Smooth muscle cell of the brain vasculature (primary cell): ENCODE measurements at places on chromosomes 5 and 9.

GRCh38 chr5:84715091-84715490 is 330.4 kb upstream of the EDIL3 start:
- DNase-seq, result no peak

DNA sequence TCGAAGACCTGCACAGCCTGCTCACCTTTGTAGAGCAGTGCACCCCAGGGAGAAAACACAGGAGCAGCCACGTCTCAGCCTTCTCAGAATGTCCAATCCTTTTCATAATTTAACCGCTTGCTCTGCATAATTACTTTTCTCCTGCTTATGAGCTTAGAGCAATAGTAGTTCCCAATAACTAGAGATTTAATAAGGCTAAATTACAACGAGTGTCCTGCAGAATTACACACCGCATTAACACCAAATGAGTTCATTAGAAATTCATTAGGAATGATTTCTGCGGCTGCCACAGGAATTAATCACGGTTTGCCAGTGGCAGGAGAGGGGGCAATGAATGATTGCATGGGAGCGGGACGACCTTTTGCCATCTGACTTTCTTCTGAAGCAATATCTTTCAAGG is 18.7 kb upstream of the FABP6 start:
- no peak for DNase-seq

GRCh38 chr9:137643921-137644320 is 25.1 kb downstream of the EHMT1 start:
- no peak for DNase-seq

DNA sequence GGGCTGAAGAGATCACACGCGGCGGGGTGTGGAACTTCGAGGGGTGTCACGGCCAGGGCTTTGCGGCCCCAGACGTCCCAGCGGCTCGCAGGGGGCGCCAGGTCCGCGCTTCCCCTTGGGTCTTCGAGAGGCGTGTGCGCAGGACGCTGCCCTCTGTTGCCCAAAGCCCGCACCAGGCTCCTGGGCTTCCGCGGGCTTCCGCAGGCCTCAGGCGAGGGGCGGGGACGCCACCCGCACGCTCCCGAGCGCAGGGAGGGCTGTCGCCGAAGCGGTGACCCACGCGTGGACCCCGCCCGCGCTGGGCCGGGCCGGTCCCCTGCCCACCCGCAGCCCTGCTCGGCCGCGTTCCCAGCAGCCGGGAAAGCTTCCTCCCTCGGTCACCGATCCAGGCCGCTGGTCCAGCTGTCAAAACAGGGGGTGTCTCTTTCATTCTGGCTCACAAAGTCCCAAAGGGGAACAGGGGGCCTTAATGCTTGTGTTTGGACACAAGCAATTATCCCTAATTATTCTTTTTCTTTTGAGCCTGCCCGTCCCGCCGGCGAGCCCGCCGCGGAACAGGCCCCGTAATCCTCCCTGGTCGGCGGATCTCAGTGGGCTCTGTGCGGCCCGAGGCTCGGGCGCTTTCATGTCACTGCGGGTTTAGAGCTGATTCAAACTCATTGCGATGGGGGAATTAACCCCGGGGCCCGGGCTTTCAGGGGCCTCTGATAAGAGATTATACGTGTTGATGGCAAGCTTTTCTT is 60.6 kb downstream of the TMEM174 start:
- DNase-seq, result no peak

GRCh38 chr5:97297704-97298091 is 114.7 kb upstream of the RIOK2 start:
- no peak for DNase-seq

DNA sequence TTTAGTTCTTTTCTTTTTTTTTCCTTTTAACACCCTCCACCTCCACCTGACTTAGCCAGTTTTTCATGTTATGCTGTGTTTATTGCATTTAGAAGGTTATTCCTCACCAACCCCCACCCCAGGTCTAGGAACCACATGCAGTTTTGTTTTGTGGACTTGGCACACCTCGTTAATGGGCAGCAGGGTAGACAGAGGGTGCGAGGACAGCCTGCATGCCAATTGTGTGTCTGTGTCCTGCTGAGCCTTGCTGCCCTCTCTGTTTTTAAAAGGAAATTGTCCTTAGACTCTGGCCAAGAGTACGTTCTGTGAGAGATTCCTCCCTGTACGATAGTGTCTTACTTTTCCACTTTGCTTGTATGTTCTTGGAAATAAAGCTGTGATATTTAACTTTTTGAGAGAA is 13.9 kb downstream of the PIK3R1 start:
- DNase-seq, result no peak

DNA sequence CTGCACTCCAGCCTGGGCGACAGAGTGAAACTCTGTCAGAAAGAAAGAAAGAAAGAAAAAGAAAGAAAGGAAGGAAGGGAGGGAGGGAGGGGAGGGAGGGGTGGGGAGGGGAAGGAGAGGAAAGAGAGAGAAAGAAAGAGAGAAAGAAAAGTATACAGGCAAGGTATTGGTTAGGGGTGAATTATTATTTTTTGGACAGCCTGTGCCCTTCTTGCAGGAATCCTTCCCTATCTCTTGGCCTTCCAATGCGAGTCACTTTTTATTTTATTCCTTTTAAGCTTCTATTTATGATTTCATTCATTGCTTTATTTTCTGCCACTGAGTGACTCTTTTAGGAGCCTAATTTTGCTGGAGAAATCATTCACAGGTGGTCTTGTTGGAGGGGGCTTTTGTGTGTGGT is 98.7 kb downstream of the PDE8B start:
- DNase-seq, result no peak

DNA sequence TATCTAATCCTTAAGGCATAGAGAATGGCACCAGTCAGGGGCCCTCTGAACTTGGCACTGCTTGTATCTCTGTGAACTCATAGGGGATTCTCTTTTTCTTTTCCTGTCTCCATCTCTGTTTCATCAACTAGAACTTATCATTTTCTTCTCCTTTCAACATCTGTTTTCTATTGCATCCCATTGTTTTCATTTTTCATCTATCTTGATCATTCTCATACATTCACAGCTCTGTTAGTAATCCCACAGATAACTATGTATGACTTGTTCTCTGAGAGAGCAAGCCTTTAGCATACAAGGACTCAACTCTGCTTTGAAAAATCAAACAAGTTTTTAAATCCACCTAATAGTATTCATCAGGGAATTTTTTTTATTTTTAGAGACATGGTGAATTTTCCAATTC is 264.3 kb downstream of the ARRDC3 start:
- DNase-seq, result no peak

GRCh38 chr9:90393365-90394152 is 249.1 kb downstream of the DIRAS2 start:
- DNase-seq, result no peak

- no peak for DNase-seq
These were observed 191.7 kb upstream of the NR3C1 start for GRCh38 chr5:143594902-143595818.

DNA sequence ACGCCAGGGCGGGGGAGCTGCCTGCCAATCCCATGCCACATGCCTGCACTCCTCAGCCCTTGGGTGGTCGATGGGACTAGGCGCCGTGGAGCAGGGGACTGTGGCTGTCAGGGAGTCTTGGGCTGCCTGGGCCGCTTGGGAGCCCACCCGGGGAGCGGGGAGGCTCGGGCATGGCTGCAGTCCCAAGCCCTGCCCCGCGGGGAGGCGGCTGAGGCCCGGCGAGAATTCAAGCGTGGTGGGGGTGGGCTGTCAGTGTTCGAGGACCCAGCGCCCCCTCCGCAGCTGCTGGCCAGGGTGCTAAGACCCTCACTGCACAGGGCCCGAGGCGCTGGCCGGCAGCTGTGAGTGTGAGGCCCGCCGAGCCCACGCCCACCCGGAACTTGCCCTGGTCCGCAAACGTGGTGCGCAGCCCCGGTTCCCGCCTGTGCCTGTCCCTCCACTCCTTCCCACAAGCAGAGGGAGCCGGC is 83.2 kb upstream of the DMRTA1 start:
- DNase-seq, result no peak
